ENCODE measurements at places on chromosomes 5 and 9. TPM values are rescaled to one million over a fixed set of nuclear protein-coding genes. Genes with fewer than 3 reads are reported as not detected.

DNA sequence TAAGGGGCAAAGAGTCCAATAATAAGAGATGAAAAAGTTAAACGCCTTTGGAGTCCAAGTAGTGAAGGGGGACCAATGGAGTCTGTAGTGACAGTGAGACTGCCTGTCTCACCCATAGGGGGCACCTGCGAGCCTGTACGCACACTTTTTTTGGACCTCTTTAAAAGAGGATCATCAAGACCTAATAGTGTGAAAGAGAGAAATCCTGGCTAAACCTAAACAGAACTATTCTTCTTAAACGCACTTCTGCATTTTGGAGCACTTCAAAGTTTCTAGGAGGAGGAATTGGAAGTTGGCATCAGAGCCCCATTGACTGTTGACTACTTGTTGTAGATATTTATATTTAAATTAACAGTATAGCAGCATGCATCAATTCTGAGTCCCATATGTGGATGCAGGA is 636.1 kb upstream of the KLF4 start:
- no peak for DNase-seq

DNA sequence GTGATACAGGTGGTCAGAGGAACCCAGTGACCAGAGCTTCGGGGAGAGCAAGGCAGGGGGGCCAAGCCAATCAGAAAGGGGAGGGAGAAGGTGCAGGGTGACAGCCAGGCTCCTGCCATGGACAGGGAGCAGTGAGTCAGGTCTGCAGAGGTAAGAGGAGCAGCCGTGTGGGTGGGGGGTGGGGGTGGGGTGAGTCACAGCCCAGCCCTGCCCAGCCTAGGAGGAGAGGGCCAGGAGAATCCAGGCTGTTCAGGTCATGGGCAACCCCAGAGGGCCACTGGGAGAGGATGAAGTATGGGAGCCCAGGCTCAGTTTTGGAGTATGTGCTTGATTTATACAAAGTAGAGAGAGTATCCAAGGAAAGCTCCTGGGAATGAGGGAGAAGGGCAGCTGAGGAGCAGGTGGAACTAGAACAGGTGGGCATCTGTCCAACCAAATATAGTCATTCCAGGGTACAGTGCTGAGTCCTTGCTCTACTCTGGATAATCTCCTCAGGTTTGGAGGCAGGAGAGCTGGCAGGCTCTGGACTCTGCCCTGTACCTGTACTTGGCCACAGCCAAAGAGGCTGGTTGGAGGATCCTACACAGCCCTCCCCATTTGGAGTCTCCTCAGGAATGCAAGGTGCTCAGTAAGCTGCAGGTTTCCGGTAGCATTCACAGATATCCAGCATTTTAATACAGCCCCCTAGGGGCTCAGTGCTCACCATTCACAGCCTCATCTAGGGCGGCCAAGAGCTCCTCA is 1.6 kb downstream of the HBEGF start:
- DNase-seq = no peak

DNA sequence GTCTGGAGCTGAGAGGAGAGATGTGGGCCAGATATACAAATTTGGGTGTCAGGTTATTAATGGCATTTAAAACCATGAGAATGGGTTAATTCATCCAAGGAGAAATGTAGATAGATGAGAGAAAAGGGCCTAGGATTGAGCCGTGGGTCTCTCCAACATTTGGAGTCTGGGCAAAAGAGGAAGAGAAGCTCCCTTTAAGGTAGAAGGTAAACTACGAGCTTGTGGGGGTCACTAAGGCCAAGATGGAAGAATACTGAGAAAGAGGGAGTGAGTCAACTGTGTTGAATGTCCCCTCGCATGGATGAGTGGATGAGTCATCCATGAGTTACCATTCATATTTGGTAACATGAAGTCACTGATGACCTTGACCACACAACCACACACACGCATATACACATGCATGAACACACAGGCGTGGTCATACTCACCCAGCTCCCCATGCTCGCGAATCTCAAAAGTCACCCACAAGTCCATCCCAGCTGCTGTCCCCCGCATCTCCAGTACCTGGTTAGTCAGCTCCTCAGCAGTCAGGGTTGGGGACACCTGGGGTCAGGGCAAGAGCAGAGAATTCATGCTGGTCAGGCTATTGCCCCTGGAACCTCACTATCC is 6.8 kb upstream of the FCHSD1 start:
- peak; percentile 31 for DNase-seq

- DNase-seq = peak; percentile 91
Measured at GRCh38 chr5:10283927-10284635, 23.6 kb downstream of the CMBL start.

DNA sequence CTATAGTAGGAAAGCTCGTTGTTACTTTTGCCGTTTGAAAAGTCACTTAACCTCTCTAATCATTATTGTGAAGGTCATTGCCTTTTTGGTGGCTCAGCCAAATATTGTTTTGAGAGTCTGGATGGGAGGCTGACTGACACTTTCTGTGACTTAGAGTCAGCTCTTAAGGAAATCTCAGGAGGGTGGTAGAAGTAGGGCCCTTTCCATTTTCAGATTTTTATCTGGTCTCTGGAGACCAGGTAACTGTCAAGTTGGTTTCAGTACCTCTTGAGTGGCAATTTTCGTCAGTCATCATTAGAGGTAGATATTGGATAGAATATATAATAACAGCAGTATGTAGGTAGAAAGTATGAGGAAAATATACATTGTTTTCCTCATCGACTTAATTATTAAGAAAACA is 23.3 kb downstream of the UGCG start:
- DNase-seq = no peak

DNA sequence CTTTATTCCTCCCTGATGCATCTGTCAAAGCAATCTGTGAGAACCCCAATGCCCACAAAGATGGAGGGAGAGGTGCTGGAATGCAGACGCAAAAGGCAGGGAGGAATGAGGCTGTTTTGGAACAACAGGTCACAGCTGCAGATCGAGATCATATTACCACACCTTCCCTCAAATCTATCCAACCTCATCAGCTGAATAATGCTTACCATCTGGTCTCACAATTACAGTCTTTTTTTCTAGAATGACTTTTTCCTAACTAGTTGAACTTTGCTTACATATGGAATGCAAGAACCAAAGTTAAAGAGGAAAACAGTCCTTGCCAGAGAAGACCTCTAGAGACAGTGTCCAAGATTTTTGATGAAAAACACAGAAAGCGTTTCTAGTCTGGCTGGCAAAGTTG is 158.1 kb downstream of the LPAR1 start:
- DNase-seq = no peak

GRCh38 chr9:3848445-3849114 is 322.8 kb upstream of the RFX3 start:
- no peak for DNase-seq

DNA sequence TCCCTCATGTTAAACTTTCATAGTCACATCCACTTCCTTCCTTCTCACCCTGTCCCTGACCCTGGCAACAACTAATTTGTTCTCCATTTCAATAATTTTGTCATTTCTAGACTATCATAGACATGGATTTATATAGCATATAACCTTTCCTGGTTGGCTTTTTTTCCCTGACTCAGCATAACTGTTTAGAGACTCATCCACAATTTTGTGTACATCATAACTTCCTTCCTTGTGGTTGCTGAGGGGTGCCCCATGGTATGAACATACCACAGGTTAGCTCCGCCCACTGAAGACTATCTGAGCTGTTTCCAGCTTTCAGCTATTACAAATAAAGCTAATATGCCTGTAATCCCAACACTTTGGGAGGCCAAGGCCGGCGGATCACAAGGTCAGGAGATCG is 137.3 kb downstream of the PHF2 start:
- no peak for DNase-seq

- DNase-seq = no peak
Measured at GRCh38 chr5:112084149-112084548, 327.2 kb upstream of the NREP start.

- no peak for DNase-seq
Measured at GRCh38 chr5:126370796-126371718, 52.2 kb upstream of the GRAMD2B start.

- no peak for DNase-seq
Measured at GRCh38 chr5:115758356-115758755, 58.1 kb downstream of the CDO1 start.

GRCh38 chr5:82613891-82614290 is 335.7 kb upstream of the RPS23 start:
- no peak for DNase-seq

GRCh38 chr5:79792463-79792862 is 102.8 kb downstream of the CMYA5 start:
- DNase-seq = no peak

DNA sequence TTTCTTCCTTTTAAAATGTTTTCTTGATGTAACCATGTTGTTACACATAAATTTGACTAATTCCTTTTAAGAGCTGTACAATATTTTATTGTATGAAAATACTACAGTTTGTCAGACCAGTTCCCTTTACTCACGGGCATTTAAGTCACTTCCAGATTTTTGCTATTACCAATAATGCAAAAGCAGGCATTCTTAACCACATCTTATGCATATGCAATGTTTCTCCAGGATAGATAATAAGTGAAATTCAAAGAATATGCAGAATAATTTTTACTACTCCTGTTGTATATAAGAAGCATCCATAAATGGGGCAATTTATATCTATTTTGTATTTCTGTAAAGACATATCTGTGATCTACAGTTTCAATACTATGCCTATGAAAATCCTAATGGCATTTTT is 77.3 kb downstream of the FNIP1 start:
- no peak for DNase-seq

- DNase-seq = no peak
Measured at GRCh38 chr5:144202072-144202471, 31.4 kb downstream of the KCTD16 start.

- no peak for DNase-seq
Measured at GRCh38 chr5:92775711-92776615, 805.1 kb downstream of the NR2F1-AS1 start.

DNA sequence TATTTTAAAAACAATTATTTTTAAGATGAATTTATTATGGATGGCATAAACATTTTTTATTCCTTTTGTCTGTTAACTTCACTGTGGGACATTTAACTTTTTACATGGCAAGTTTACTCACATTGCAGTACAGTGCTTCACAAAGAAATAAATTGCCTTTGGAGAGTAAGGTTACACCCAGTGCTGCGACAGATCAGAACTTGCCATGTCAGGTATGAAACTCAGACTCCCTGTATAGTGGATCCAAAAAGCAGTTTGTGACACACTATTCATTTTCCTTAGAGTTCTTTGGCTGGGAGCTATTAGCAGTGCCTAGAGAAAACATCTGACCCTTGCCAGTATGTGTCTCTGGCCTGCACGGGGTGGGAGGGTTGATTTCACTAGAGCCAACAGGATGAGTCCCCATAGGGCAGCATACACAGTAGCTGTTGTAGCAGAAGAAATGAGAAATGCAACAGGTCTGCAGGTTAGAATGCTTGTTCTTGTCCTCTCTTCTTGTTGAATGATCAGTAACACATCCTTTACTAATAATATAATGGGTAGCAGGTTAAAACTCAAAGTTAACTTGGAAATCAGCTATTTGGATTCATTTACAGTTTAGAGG is 42.9 kb downstream of the STARD4 start:
- DNase-seq = no peak

- DNase-seq = no peak
Measured at GRCh38 chr5:112706446-112707016, 31.2 kb upstream of the APC start.

DNA sequence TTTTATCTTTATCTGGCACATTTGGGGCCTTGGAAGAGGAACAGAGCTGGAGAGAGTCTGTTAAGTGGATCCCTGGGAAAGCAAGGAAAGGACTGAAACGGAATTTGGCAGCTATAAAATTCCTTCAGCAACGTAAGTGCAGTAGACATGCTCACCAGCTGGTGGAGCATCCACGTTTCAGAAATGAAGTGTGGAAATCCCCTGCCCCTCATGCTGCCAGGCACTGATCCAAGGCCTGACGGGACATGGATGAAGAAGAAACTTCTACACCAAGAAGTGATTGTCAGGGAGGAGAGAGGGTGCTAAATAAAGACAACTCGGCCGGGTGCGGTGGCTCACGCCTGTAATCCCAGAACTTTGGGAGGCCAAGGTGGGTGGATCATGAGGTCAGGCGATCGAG is 209.3 kb downstream of the ROR2 start:
- no peak for DNase-seq

GRCh38 chr9:15617782-15618181 is 64.9 kb downstream of the CCDC171 start:
- DNase-seq = no peak

- DNase-seq = peak; percentile 67
Measured at GRCh38 chr5:372996-373709, 51.6 kb downstream of the AHRR start.

DNA sequence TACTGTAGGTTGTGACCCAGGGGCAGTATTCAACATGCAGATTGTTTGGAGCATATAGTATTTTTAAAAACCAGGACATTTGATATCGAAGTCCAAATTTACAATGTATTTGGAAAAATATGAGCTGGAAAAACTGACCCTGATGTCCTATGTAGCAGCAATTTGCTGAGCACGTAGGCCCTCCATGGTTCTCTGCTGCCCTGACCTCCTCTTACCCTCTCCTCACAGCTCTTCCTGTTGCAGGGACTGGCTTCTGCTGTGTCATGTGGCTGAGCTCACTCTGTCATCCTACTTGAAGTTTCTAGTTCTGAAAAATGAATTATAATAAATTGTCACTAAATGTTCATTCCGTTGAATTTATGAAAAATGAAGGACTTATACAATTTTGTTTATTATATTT is 4.1 kb upstream of the ASPN start:
- no peak for DNase-seq

DNA sequence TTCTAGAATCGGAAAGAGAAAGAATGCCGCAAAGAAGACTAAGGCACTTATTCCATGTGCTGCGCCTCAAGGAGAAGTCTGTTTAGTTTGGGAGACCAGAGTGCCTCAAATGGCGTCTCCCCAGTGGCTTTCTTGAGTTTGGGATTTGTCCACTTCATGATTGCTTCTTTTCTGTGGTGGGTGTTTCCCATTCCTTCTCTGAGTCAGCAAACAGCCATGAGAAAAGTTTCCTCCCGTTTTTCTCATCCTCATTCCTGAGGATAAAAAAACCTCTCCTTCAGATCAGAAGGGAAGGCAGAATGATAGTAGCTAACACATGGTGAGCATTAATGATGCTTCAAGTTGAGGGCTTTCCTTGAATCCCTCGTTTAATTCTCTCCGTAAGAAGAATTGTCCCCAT is 275.9 kb upstream of the WWC1 start:
- no peak for DNase-seq

DNA sequence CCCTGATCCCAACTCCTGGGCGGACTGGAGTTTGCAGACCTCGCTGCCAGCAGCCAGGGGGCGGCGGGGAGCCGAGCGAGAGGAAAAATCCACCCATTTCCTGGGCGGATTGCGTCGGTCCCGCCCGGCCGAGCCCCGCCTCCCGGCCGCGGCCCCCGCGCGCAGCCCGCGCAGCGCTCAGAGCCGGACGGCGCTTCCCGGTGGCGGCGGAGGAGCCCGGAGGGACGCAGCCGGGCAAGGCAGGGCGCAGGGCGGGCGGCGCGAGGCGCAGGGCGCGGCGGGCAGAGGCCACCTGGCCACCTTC is at the start of gene OLFM1:
TSS of gene OLFM1 (plus strand) at position 180 of the 304 bp plus-strand sequence. CDS start 322 bp downstream, outside the sequence.
- DNase-seq = peak; percentile 89

- DNase-seq = no peak
Measured at GRCh38 chr5:89929834-89930233, 479.7 kb downstream of the CETN3 start.

EDIL3 gene
- total RNA-seq = 42.4 TPM

AQP7 gene
- 2.4 TPM for total RNA-seq

PLPP7 gene
- 1.5 TPM for total RNA-seq

EEIG1 gene
- 44.7 TPM for total RNA-seq

HTR1A gene
- total RNA-seq = not detected

NTNG2 gene
- 7.6 TPM for total RNA-seq

ELOVL7 gene
- 8.2 TPM for total RNA-seq

MEIKIN gene
- not detected for total RNA-seq

CDO1 gene
- 20.1 TPM for total RNA-seq

SPACA9 gene
- total RNA-seq = 3.3 TPM

ENC1 gene
- total RNA-seq = 15.0 TPM

ABCA1 gene
- 49.0 TPM for total RNA-seq

BICD2 gene
- total RNA-seq = 38.6 TPM

PCAT7 gene
- total RNA-seq = 0.35 TPM

SLC36A1 gene
- 9.6 TPM for total RNA-seq
